ENCODE measurements at places on chromosomes 6 and 20. TPM values are rescaled to one million over a fixed set of nuclear protein-coding genes. Genes with fewer than 3 reads are reported as not detected.

GRCh38 chr6:69232496-69232895, 564.3 kb downstream of the LMBRD1 start:
- no peaks in the 10 kb centered on the region for H3K27me3 ChIP-seq
- no peak for DNase-seq
- H3K4me1 ChIP-seq = no peaks in the 10 kb centered on the region
- H3K36me3 ChIP-seq = no peaks in the 10 kb centered on the region

GRCh38 chr6:156777577-156778453, 637 bp downstream of the ARID1B start:
- DNase-seq = peak; percentile 62
- H3K4me3 ChIP-seq = peak overlapping the region; percentile 78
- peaks cover 10% of the 10 kb centered on the region for H3K36me3 ChIP-seq

- H3K27ac ChIP-seq = no peak overlapping the region
- H3K4me3 ChIP-seq = no peak overlapping the region
- no peaks in the 10 kb centered on the region for H3K36me3 ChIP-seq
- peaks cover 2% of the 10 kb centered on the region for H3K27me3 ChIP-seq
- no peak for DNase-seq
Observed at GRCh38 chr20:38196592-38196991, 31.5 kb upstream of the TGM2 start.

- peak; percentile 13 for DNase-seq
- no peak overlapping the region for H3K4me3 ChIP-seq
Observed at GRCh38 chr20:47438464-47439381, 63.0 kb upstream of the NCOA3 start.

OXT gene
- not detected for total RNA-seq

HLA-DOA gene
- 8.1 TPM for total RNA-seq

GRCh38 chr20:57040924-57041323, 225.5 kb downstream of the BMP7 start:
- H3K27me3 ChIP-seq = peaks cover 7% of the 10 kb centered on the region
- no peaks in the 10 kb centered on the region for H3K36me3 ChIP-seq
- no peak overlapping the region for H3K27ac ChIP-seq

ALDH5A1 gene
- total RNA-seq = 20.7 TPM

GRCh38 chr6:157405986-157406385, 25.0 kb downstream of the ZDHHC14 start:
- H3K27ac ChIP-seq = no peak overlapping the region
- no peak for DNase-seq
- no peaks in the 10 kb centered on the region for H3K36me3 ChIP-seq
- H3K27me3 ChIP-seq = no peaks in the 10 kb centered on the region
- no peaks in the 10 kb centered on the region for H3K4me1 ChIP-seq

- peaks cover 1% of the 10 kb centered on the region for H3K36me3 ChIP-seq
- no peaks in the 10 kb centered on the region for H3K4me1 ChIP-seq
Observed at GRCh38 chr20:18443886-18444285, 22.9 kb downstream of the DZANK1 start.
